ENCODE measurements at places on chromosomes 16 and 17.
A peak's percentile ranks its signal among the peaks of the same experiment; 100 is the strongest.

GRCh38 chr17:47696717-47697642 lies 3.0 kb downstream of the TBKBP1 start:
- DNase-seq, result no peak

DNA sequence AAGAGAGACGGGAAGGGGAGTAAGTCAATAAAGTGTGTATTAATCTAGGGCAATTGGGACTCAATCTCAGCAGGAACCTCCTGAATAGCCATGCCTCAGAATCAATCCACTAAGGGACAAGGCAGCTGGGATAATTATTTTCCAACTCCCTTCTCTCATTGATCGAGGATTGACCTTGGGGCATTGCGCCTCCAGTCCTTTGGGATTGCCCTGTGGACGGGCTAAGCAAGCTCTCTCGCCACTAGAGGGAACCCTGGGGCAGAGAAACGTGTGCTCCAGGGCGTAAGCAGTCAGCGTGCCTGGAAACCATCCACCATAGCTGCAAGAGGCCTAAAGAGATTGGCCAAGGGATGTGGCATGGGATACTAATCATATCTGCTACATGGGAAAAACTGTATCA lies 53.9 kb upstream of the ERCC4 start:
- peak; percentile 49 for DNase-seq

GRCh38 chr17:4507361-4508111 lies 8.9 kb downstream of the SPNS2 start:
- no peak for DNase-seq

DNA sequence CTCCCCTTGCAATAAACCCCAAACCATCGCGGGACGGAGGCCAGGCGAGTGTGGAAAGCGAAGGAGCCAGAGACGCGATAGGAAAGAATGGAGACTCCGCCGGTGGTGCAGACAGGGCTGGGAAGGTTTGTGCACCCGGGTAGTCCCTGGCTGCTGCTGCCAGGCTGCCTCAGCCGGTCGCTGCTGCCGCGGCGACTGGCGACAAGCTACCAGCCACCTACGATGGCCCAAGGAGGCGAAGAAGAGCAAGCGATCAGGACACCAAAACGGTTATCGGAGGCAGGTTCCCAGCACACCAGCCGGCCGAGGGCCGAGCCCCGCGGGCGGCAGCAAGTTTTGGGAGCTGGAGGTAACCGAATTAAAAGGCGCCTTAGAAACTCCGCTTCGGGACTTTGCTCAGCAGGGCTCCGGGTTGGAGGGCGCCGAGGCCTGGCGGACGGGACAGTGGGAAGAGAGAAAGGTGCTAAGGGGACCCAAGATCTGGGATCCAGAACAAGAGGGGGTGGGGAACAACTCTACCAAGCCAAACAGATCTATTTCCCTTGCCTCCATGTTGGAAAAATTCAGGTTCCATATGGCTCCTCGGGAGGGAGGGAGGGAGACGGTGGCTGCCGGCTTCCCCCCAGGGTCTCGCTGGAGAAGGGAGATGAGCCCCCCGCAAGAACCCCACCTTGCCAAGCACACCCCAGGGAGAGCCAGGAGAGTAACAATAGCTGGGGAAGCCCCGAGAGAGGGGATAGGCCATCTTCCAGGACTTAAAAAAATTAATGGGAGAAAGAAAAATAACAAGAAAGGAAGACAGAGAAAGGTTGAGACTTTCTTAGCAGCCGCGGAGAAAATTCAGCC lies 9.7 kb upstream of the HOXB2 start:
- DNase-seq, result no peak

GRCh38 chr17:1182811-1183170 lies 3.0 kb upstream of the ABR start:
- no peak for DNase-seq

DNA sequence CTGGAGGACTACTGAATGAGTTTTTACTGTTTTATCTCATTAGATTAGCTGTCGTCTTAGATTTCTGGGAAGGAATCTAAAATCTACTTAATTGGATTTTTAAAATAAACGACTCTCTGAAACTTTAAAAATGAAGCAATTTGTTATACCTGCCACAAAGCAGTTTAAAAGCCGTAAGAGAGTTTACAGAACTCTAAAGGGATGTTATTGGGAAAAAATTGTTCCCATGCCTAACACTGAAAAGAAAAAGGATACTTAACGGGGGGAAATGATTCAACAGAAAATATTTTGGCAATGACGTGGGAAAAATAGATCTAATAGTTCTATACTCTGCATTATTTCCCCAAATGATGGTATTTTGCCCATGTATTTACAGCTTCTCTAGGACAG lies 27.0 kb downstream of the ARHGAP17 start:
- DNase-seq, result no peak

DNA sequence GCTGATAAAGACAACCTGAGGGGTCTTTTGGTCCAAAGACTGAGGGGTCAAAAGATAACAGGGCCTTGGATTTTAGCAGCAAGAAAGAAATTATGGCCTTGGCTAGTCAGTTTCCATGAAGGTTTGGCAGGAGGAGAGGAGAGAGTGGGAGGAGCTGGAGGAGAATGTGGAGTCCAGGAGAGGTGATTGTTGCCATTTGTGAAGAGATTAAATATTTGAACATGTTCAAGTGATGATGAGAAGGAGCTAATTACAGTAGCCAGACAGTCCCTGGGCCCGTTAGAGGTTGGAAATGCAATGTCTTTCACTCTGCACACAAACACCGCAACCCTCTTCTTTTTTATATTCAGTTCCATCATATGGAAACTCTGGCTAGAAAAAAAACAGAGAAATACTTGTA lies 68.6 kb downstream of the TNRC6C start:
- no peak for DNase-seq

DNA sequence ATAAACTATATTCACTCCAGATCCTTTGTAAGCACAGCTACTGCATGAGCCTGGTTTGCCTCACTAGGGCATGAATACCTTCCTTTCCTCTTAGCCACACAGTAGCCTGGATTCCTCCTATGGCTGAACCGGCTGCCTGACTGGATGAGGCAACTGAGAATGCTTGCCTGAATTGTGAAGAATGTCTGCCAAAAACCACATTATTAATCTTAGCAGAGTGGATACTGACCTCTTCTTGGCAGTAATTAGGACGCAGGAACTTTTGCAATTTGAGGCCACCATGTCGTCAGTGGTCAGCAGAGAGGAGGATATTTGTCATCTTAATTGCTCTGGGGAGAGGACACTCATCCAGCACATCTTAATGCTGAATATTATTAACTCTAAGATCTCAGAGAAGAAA lies 651.8 kb upstream of the GOT2 start:
- DNase-seq, result no peak

- DNase-seq, result no peak
Observed at GRCh38 chr16:50326835-50327465, 41.8 kb downstream of the BRD7 start.

DNA sequence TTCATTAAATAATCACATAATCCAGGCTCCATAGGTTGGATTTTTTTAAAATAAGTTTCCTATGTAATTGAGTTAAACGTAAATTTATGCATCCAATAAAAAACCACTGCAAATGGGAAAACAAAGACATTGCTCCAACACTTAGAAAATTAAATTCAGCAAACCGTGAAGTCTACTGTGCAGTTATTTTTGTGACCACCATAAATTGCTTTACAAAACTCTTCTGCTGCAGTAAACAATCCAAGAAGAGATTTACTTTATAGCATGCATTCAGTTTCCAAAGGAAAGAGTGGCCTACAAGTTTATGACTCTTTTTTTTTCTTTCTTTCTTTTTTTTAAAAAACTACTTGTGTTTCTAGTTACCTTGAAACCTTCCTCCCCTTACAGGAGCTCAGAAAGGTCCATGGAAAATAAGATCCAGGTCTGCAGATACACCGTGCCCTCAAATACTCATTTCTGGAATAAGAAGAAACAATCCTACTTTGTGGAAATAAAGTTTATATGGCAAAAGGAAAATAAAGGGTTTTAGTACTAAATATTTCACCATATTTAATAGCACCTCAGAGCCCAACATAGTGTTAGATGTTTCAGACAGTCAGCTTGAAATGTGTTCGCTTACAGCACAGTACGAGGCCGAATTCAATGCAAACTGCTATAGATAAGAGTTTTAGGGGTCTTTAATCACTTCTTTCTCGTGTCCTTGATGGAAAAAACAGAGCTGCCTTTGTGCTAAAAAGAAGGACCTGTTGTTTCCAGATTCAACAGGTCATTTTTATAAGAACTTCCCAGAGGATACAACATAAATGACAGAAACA lies 3.2 kb downstream of the HS3ST3A1 start:
- DNase-seq, result no peak

DNA sequence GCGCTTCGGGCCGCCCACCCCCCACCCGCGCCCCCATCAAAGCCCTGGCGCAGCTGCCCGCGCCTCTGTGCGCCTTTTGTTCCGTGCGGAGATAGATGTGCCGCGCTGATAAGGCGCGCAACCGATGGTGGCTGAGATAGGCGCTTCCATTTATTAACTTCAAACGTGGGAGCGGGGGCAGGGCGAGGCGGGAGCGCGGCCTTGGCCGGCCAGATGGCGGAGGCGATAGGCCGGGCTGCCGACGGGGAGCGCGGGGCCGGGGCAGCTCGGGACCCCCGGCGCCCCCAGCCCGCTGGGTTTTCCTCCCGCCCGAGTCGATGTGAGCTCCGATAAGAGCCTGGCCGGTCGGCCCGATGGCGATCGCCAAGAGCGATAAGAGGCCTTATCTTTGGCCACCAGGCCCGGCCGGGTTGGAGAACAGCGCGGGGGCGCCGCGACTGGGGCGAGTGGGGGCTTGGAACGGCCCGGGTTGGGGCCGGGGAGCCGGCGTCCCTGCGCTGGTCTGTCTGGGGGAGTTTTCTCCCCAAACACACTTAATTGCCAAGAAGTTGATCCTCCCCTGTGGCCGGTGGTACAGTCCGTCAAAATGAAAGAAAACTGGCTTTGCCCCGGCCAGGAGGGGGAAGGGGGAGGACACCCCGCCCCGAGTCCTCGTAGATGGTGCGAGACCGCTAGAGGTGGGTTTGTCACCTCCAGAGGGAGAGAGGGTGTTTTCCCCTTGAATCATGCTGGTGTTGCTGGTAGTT lies 2.7 kb downstream of the ZFPM1 start:
- DNase-seq, result peak; percentile 79

DNA sequence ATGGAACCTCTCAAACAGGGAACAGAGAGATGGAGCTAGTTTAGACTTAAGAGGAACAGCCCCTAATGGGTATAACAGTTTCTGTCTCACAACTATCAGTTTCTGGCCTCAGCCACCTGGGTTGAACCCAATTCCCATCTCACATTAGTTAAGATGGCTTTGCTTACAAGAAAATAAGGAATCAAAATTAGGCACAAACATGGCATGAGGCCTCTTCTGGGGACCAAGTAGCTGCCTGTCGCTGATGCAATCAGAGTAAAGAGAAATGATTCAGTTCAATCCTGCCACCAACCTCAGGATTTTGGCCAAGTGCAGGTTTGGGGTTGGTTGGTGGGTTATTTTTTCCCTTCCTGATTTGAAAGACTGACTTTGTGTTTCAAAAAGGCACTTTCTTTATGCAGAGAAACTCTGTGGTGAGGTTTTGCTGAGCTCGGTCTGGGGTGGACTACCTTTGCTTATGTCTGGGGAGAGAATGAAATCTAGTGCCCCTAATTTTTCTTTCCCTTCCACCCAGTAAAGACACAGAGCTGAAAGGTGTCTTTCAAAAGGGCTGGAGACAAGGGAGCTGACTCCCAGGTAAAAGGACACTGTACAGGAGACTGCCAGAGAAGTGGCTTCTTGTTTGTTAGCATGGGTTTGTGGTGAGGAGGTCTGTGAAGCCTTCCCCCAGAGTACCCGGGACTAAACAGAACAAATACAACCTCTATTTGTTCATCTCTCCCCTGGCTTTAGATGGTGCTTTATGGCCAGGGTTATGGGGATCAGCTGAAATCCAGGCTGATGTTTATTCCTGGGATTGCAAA lies 44.8 kb upstream of the NFAT5 start:
- DNase-seq, result no peak

DNA sequence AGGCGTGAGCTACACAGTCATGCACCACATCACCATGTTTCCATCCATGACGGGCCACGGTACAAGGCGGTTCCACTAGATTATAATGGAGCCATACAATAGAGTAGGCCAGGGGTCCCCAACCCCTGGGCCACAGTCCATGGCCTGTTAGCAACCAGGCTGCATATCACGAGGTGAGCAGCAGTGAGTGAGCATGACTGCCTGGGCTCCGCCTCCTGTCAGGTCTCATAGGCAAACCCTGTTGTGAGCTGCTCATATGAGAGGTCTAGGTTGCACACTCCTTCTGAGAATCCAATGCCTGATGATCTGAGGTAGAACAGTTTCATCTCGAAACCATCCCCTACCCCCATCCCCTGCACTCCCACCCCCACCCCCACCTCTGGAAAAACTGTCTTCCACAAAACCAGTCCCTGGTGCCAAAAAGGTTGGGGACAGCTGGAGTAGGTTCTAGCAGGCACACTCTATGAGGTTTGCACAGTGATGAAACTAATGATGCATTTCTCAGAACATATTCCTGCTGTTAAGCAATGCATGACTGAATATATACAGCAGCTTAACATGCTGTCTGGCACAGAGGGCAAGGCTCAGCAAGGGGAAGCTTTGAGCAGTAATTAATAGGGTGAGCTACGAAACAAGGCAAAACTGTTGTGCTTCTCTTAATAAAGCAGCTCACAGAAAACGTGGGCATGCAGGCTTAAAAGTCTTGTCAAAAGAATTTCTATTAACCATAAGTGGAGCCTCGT lies 108.0 kb downstream of the VPS53 start:
- no peak for DNase-seq

- no peak for DNase-seq
Observed at GRCh38 chr17:34339138-34339770, 17.0 kb upstream of the CCL13 start.

DNA sequence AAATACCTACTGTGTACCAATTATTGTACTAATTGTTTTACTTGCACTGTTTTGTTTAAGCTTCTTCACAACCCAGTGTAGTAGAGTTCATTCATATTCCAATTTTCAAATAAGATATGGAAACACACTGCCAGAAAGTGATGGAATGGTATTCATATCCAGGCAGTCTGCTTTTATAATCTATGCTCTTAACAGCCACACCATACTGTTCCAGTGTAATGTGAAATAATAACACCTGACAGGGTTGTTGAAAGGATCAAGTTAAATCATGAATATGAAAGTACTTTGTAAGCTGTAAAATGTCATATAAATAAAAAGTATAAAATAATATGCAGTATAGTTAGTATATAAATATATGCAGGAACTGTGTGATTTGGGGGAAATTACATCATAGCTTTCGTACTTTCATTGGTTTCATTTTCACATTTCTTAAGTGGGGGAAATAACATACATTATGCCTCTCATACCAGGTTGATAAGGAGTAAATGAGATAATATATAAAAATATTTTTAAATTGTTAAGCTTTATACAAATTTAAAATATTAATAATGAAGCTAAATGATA lies 230.8 kb downstream of the TANC2 start:
- no peak for DNase-seq

- no peak for DNase-seq
Observed at GRCh38 chr17:45948498-45948880, 50.6 kb upstream of the STH start.

- DNase-seq, result no peak
Observed at GRCh38 chr17:81128774-81129173, 36.5 kb upstream of the PVALEF start.
